ENCODE measurements at places on chromosomes 4 and X.

GRCh38 chr4:113687067-113687718 is 74.3 kb downstream of the CAMK2D start:
- no peaks in the 10 kb centered on the region for H3K27me3 ChIP-seq
- no peak overlapping the region for H3K27ac ChIP-seq
- DNase-seq: no peak
- H3K4me1 ChIP-seq: no peaks in the 10 kb centered on the region

DNA sequence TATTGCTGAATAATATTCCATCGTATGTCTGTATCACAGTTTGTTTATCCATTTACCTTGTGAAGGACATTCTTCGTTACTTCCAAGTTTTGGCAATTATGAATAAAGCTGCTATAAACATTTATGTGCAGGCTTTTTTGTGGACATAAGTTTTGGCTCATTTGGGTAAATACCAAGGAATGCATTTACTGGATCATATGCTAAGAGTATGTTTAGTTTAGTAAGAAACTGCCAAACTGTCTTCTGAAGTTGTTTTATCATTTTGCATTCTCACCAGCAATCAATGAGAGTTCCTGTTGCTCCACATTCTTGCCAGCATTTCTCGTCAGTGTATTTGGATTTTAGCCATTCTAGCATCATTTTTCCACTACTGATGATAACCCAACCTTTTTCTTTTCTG is 232.7 kb upstream of the NR3C2 start:
- H3K36me3 ChIP-seq: no peaks in the 10 kb centered on the region
- H3K27ac ChIP-seq: no peak overlapping the region
- no peak overlapping the region for H3K4me3 ChIP-seq
- no peaks in the 10 kb centered on the region for H3K4me1 ChIP-seq
- DNase-seq: no peak

GRCh38 chrX:55340896-55341433 is 76.2 kb upstream of the PAGE3 start:
- H3K27ac ChIP-seq: no peak overlapping the region
- no peaks in the 10 kb centered on the region for H3K4me1 ChIP-seq
- no peak for DNase-seq
- no peaks in the 10 kb centered on the region for H3K27me3 ChIP-seq

DNA sequence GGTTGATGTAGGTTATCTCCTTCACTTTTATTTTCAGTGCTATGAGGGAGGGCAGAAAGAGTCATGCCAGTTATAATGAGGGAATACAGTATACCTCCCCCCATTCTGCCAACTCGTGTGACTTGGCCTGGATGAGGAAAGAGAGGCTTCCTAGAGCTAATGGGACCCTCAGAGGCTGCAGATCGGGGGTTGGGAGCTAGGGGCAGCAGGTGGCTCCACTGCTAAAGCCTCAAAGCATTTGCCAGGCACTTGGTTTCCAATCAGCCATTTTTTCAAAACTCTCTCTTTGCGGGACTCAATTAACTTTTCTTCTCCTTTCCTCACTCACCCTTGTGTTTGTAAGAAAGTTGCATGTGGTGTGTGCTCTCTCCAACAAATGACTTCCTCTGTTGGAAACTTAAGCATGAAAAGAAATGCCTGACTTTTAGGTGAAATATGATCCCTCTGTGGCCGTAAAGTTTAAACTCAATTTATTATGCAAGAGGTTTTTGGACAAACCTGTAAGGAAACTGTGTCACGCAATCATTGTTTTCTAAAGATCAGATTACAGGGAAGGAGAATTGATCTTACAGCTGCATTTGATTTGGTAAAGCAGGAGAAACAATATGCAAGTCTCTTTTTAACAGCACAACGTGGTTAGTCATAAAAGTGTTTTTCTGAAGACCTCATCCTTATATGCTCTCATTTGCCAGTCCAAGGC is 7.0 kb downstream of the SFRP2 start:
- no peak overlapping the region for H3K4me3 ChIP-seq
- H3K4me1 ChIP-seq: peaks cover 3% of the 10 kb centered on the region
- no peak for DNase-seq

GRCh38 chr4:5900844-5901243 is 8.0 kb upstream of the CRMP1 start:
- no peak overlapping the region for H3K27ac ChIP-seq
- peaks cover 42% of the 10 kb centered on the region for H3K27me3 ChIP-seq
- H3K4me1 ChIP-seq: peaks cover 22% of the 10 kb centered on the region

GRCh38 chr4:159498446-159499115 is 395.7 kb downstream of the RAPGEF2 start:
- H3K27ac ChIP-seq: no peak overlapping the region
- peaks cover 2% of the 10 kb centered on the region for H3K4me1 ChIP-seq
- H3K4me3 ChIP-seq: no peak overlapping the region
- no peaks in the 10 kb centered on the region for H3K36me3 ChIP-seq

DNA sequence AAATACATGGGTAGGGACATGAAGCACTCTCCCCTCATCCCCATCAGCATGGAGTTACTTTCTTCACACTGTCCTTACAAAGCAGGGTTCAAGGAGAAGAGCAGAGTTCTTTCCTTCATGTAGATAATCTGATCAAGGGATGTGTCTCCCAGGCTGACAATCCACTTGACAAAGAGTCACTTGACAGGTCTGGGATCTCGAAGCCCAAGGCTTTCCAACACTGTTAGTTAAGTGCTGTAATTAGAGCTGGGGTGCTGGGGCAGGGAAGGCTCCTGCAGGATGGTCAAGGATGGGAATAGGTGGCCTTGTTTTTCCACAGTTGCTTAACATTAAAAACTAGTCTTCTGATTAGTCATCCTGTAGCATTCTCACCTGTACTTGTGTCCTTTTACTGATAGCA is 38.0 kb downstream of the CCNG2 start:
- H3K27ac ChIP-seq: no peak overlapping the region
- H3K27me3 ChIP-seq: no peaks in the 10 kb centered on the region
- no peaks in the 10 kb centered on the region for H3K36me3 ChIP-seq
- no peak overlapping the region for H3K4me3 ChIP-seq

GRCh38 chrX:113136836-113137235 is 296.2 kb upstream of the AMOT start:
- no peaks in the 10 kb centered on the region for H3K27me3 ChIP-seq
- no peak overlapping the region for H3K4me3 ChIP-seq
- H3K4me1 ChIP-seq: no peaks in the 10 kb centered on the region
- no peak for DNase-seq

DNA sequence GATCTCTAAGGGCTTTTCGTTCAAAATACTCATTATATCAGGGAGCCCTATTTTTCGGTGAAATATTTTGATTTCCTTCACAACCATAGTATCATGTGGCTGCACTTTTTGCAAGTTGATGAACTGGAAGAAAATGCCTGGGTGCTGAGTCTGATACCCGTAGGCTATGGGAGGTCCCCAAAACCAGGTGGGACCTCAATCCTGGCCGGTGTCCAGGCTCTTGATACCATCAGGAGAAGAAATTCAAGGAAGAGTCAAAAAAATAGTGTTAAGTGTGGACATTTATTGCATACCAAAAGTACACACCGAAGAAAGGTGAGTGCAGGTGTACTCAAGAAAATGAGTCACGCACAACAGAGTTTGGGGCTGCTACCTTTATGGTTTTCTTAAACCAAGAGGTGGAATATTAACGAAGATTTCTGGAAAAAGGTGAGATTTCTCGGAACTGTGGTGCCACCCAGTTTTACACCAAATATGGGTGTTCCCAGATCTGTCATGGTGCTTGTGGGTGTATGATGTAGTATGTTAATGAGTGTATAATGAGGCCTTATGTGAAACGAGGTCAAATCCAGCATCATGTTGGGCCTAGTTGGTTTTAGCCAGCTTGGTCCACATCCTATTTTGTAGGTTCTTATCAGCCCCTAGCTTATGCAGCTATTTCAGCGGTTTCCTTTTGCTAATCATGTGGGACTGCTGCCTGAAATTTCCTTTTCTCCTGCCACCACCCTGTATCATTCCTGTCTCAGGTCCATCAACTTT is 29.9 kb downstream of the VCX2 start:
- no peaks in the 10 kb centered on the region for H3K36me3 ChIP-seq
- no peaks in the 10 kb centered on the region for H3K4me1 ChIP-seq
- DNase-seq: no peak
- H3K4me3 ChIP-seq: no peak overlapping the region

DNA sequence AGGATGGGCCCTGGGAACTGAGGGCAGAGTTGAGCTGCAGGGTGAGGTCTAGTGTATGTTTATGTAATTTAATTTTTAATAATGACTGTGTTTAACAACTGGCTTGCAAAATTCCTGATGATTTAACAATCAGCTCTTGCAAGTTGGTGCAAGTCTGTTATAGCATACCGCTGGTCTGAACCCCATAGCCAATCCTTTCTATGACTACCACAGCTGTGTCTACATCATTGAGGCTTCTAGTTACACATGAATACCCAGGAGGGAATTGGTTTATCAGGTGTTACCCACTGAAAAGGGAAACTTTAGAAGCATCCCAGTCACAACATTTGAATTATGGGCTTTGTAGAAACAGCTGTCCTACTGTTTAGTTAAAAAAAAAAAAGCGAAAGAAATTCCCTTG is 38.3 kb downstream of the SUPT20HL1 start:
- DNase-seq: no peak
- H3K27ac ChIP-seq: no peak overlapping the region
- no peaks in the 10 kb centered on the region for H3K27me3 ChIP-seq
- no peak overlapping the region for H3K4me3 ChIP-seq
- no peaks in the 10 kb centered on the region for H3K4me1 ChIP-seq

DNA sequence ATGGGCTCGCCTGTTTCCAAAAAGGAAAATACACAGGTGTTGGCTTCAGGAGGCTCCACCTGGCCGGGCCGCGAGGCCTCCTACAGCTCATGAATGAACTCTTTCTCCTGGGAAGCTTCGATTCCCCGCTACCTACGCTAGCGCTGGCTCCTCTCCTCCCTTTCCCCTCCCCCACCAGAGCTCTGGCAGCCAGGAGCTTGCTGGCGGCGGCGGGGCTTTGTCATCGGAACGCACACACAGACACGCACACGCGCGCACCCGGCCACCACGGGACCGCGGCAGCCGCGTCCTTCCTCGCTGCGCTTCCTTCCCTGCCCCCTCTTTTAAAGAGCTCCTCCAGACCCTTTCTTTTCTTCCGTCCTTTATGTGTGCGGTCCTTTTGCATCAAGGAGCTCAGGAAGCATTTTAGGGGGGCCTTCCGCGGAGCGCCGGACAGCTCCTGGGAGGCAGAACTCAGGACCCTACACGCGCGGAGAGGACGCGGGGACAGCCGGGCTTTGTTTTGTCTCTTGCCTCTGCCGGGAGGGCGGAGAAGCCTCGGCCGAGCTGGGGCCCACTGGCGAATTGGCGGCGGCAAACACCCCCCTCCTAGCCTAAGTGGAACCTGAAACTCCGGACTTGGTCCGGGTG is 70.2 kb upstream of the BCOR start:
- no peaks in the 10 kb centered on the region for H3K36me3 ChIP-seq
- peaks cover 25% of the 10 kb centered on the region for H3K4me1 ChIP-seq
- no peak for DNase-seq
- no peaks in the 10 kb centered on the region for H3K27me3 ChIP-seq
- peak overlapping the region; percentile 79 for H3K27ac ChIP-seq
- peak overlapping the region; percentile 32 for H3K4me3 ChIP-seq

GRCh38 chr4:948101-948935 is 16.1 kb downstream of the TMEM175 start:
- no peak overlapping the region for H3K4me3 ChIP-seq
- H3K36me3 ChIP-seq: no peaks in the 10 kb centered on the region
- H3K4me1 ChIP-seq: peaks cover 6% of the 10 kb centered on the region
- H3K27ac ChIP-seq: no peak overlapping the region
- no peak for DNase-seq

- H3K36me3 ChIP-seq: no peaks in the 10 kb centered on the region
- no peaks in the 10 kb centered on the region for H3K4me1 ChIP-seq
- DNase-seq: no peak
- no peak overlapping the region for H3K4me3 ChIP-seq
- H3K27me3 ChIP-seq: no peaks in the 10 kb centered on the region
- no peak overlapping the region for H3K27ac ChIP-seq
Measured at GRCh38 chrX:133185938-133186337, 32.2 kb downstream of the TFDP3 start.

GRCh38 chrX:48913605-48914366 is 2.3 kb upstream of the SLC35A2 start:
- H3K27ac ChIP-seq: no peak overlapping the region
- 0 out of 2 replicates have a peak, but pooled peaks cover 3% of the 10 kb centered on the region for H3K4me1 ChIP-seq
- H3K4me3 ChIP-seq: no peak overlapping the region
- H3K36me3 ChIP-seq: peaks cover 11% of the 10 kb centered on the region
- DNase-seq: no peak

DNA sequence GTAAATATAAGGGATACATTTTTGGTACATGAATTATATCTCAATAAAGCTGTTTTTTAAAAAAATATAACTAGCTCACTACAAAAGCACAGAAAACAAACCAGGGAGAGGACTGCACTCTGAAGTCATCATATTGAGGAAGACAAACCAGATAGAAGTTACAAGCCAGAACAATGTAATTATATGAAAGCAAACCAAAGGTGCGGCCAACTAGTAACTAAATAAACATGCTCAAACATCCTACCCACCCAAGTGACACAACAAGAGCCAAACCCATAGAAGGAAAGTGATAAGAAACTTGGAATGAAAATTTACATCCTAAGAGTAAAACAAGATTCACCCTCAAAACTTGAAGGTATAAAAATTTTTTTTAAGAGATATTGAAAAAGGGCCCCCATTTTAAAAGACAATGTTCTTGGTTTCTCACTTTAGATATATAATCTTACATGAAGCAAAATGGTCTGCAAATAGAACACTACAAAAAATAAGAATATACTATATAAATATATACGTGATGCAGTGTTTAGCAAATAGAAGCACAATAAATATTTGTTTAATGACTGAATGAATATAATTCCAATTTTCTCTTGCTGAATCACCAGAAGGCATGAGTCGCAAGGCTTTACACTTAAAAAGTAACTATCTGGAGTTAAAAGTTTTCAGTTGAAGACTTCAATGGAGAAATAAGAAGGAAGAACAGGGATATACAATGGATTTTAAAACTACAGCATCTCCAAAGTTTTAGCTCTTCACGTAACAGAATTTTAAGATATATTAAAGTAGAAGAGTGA is 4.0 kb upstream of the SH3D19 start:
- H3K27me3 ChIP-seq: no peaks in the 10 kb centered on the region
- no peak overlapping the region for H3K4me3 ChIP-seq
- no peaks in the 10 kb centered on the region for H3K4me1 ChIP-seq
- H3K27ac ChIP-seq: no peak overlapping the region

GRCh38 chrX:129823115-129823514 is 20.6 kb downstream of the ZDHHC9 start:
- DNase-seq: no peak
- H3K4me1 ChIP-seq: no peaks in the 10 kb centered on the region
- no peak overlapping the region for H3K27ac ChIP-seq
- no peak overlapping the region for H3K4me3 ChIP-seq

DNA sequence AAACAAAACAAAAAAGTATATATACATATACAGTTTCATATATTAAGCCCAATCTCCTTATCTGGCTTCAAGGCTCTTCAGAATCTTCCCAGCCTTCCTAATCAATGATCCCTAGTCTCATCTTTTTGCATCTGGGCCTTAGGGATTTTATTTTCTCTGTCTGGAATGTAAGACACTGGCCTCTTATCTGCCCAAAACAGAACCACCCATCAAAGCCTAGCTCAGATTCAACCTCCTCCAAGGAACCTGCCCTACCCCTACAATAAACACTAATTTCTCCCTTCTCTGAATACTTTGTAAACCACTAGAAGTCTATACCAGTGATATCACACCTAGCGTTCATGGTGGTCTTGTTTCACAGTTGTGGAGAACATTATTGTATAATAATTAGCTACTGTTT is 23.2 kb upstream of the GAB1 start:
- H3K4me3 ChIP-seq: no peak overlapping the region
- no peaks in the 10 kb centered on the region for H3K27me3 ChIP-seq
- no peak for DNase-seq
- H3K27ac ChIP-seq: no peak overlapping the region

- H3K4me1 ChIP-seq: no peaks in the 10 kb centered on the region
- H3K36me3 ChIP-seq: no peaks in the 10 kb centered on the region
- DNase-seq: no peak
Measured at GRCh38 chrX:155009994-155010472, 12.5 kb downstream of the F8 start.

All from H1 (cell line).